ENCODE measurements at places on chromosomes 4 and X.

DNA sequence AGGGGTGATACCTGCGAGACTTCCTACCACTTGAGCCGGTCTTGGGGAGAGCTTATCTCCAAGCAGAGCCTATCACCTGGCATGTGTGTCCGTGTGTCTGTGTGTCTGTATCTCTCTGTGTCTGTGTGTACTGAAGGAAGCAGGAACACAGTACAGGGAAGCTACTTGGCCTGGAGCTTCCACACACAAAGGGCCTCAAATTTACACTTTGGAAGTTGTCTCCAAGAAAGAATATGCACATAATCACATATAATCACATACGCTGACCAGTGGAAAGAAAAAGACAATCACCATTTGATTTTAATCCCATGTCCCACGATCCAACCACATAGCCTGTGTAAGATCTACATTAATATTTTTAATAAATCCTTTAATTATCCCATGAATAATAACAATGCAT lies 13.2 kb upstream of the NKX6-1 start:
- no peak for DNase-seq

DNA sequence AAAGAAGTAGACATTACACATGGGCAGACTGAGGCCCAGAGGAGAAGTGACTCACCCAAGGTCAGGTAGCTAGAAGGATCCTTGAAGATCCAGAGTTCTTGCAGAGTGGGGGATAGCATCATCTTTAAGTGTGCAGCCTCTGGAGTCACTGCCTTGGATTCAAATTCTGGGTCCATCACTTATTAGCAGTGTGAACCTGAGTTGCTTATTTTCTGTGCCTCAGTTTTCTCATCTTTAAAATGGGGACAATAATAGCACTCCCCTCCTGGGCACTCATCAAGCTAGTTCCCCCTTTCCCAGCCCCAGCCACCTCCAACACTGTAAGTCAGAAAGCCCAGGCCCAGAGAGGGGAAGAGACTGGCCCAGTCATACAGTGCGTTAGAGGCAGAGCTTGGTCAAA lies 141.8 kb upstream of the PJA1 start:
- DNase-seq: no peak

GRCh38 chr4:8602686-8603430 lies 10.3 kb downstream of the CPZ start:
- DNase-seq: no peak

- no peak for DNase-seq
Measured at GRCh38 chr4:60847614-60848013, 352.5 kb upstream of the ADGRL3 start.
